CD4-positive, alpha-beta T cell treated with Interleukin-12 subunit alpha and Interleukin-12 subunit beta, for 1 hour (primary cell): ENCODE measurements at places on chromosomes 5 and 9.

DNA sequence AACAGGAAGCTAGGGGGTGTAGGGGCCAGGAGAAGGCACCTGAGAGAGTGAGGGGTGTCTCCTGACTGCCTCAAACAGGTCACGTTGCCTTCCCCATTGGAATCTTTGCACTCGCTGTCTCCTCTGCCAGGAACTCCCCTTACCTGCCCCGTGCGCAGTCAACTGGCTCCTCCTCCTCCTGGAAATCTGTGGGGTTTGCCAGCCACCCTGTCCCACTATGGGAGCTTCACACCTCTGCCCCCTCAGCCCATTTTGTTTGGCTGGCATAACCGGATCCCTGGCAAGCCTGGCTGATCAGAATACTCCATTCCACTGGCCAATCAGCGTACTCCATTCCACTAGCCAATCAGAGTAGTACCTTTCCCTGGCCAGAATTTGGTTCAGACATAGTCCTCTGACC lies 10.4 kb upstream of the SLC34A1 start:
- no peak for DNase-seq

- peak; percentile 19 for DNase-seq
These were observed 587 bp downstream of the MIER3 start for GRCh38 chr5:56951126-56951945.

DNA sequence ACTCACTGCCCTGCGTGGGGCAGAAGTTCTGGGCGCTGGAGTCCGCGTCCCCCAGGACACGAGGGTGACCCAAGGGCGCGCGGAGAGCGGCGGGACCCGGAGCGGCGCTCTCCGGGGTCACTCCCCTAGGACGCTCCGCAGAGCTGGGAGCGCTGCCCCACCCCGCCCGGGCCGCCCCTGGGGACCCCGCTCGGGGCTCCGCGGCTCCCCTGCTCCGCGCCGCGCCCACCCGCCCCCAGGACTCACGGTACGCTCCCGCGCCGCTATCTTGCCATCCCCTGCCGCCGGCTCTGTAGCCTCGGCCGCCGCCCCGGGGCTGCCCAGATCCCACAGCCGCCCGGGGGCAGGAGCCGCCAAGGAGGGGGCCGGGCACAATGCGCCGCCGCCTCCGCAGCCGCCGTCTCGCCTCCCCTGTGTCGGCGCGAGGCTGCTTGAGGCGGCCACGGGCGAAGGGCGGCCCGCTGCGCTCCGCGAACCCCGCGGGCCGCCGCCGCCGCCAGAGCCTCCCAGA lies 303 bp downstream of the LIFR start:
- DNase-seq: no peak

DNA sequence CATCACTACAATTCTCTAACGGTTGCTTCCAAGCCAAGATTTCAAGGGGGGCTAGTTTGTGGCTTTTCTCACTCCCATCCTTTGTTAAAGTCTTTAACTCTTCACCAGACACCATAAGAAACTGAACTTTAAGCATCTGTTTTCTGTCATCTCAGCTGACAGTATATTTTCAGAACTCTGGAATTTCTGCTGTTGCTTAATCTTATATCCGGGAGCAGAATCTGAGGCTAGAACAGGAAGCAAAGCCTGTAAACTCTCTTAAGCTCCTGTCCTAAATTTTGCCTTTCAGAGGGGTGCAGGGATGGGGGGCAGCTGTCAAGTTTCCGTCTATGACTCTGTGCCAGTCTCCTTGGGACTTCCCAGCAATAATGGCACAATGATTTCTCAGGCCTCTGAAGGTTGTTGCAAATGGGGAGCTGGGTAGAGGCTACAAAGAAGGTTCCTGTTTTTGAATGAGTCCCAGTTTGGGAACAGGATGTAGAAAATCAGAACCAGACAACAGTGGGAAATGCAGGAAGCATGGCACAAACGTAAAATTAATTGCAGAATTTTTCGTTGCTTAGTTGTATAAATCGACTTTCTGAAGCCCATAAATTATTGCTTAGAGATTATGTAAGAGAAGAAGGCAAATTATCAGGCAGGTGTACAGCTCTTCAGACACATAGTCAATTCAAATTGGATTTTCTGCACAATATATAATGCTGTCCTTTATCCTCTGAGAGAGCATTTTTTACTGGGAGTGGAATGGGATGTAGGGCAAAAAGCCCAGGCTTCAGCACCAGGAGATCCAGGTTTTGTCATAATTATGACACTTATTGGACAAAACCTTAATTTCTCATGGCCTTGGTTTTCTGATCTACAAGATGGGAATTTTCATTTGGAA lies 430.9 kb downstream of the DMAC1 start:
- no peak for DNase-seq

DNA sequence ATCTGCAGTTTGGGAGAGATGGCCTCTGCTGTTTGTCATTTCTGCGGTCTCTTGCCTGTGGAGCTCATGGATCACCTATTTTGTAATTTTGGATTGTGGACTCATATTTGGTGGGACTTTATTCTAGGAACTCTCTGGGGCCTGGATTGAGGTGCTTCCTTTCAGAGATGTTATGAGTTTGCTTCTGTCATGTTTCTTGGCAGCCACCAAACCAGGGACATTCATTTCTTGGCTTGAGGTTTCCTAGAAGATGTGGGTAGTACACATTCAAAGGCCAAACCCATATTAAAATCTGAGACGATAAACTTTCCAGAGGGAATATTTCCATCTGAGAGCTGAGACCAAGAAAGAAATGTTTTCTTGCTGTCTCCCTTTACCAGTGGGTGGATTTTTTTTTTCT lies 37.2 kb upstream of the GADD45G start:
- no peak for DNase-seq

DNA sequence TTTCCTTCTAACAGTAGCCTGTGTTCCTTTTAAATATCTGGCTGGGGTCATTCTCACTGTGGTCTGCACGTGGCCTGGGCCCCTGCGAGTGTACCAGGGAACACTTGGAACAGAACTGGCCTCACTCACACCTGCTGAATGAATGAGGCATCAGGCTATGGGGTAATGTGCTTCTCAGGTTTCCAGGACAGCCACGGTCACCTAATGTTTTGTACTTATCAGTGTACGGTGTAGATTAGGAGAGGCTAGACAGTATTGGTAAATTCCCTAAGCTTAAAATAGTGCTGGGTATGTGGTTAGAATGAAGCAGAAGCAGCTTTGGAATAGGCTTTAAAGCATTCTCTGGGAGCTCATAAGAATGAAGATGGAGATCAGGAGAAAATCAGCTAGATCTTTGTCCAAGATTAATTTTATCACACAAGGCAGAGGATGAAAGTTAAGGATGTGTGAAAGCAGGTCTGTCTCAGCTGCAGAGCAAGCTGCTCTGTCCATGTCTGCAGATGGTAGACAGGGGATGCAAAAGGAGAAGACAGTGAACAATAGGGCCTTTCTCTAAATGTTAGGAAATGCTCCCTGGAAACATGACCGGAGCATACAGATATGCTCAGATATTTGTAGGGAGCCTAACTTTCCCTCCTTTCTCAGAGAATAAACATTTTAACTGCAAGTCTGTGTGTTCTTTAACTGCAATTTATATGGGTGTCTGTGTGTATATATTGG lies 267.5 kb downstream of the NR3C1 start:
- DNase-seq: no peak

DNA sequence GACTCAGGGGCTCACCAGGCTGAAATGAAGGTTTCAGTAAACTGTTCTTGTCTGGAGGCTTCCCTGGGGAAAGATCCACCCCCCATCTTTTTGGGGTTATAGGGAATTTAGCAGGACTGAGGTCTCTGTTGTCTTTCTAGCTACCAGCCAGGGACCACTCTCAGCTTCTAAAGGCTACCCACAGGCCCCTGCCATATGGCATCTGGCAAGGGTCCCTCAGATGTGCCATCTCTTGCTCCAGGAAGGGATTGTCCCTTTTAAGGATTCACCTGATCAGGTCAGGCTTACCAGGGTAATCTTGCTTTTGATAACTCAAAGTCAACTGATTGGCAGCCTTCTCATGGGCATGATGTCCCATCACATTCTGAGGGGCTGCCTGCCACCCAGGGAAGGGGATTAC lies 65.0 kb downstream of the NSUN2 start:
- no peak for DNase-seq

DNA sequence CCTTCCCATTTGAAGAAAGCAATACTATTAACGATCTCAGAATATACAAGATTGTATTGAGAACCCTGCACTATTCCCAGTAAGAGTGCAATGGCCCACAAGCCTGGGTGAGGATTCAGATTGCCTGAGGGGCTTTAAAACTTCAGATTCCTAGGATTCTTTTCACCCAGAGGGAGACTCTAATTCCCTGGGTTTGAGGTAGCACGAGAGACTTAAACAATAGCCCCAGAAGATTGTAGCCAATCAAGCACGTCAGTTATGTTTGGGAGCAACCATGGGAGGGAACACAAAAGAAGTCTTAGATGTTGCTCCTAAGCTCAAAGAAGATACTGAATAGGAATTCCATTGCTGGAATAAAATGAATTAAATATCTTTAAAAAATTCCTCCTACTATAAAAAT lies 17.9 kb downstream of the MRPS27 start:
- no peak for DNase-seq

GRCh38 chr5:32794086-32794485 lies 83.0 kb downstream of the NPR3 start:
- no peak for DNase-seq

GRCh38 chr9:68418259-68418845 lies 61.9 kb downstream of the PGM5 start:
- no peak for DNase-seq

GRCh38 chr9:92247296-92247695 lies 46.2 kb downstream of the IARS1 start:
- no peak for DNase-seq

DNA sequence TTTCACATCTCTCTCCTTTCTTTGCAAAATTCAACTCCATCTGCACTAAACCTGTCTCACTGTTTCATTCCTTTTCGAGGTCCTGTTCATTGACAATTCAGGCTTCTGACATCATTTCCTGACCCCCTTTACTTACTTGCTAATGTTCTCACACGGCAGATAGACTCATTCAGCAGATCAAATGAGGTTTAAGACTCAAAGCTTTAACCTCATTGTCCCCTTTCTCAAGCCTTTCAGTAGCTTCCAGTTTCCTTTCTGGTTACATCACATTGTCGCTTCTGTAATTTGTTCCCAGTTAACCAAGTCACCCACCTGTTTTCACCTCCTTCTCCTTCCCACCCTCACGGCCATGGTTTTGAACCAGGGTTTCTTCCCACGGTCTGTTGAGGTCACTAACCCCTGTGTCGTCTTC lies 143.4 kb upstream of the OTULINL start:
- DNase-seq: no peak

DNA sequence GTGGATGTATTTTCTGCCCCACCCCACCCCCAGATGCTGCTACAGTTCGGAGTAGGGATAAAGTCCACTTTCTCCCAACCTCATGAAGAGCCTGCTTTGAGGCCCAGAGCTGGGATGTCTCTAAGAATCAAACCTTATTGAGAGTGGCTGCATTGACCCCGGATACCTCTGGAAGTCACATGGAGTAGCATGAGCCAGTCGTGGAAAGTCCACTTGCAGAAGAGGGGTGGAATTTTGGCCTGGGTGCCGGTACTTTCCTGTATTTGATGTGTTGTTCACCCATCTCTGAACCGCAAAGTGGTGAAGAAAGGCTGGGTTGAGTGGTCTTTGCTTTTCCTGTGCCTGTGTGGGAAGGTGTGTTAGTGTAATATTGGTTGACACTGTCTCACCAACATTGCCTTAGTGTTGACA lies 3.7 kb downstream of the OTULIN start:
- DNase-seq: peak; percentile 64

GRCh38 chr5:39775086-39775796 lies 350.5 kb upstream of the DAB2 start:
- no peak for DNase-seq

- no peak for DNase-seq
These were observed 37.4 kb downstream of the KCNIP1 start for GRCh38 chr5:170541146-170541769.

DNA sequence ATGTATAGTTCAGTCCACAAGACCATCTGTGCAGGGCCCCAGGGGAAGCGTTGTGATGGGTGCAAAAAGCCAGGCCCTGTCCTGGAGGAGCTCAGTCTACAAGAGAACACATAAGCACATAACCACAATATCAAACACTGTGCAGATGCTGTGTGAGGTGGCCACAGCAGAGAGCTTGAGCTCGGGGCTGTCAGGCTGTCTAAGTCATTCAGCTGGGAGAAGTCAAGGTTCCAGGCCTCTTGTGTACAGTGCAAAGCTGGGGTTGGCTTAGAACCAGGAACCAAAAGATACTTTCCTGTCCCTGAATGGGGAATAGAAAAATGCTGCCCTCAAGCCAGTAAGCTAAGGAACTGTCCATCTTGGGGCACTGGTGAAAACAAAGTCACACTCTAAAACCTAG lies 75.0 kb downstream of the PRDM6 start:
- DNase-seq: no peak

- DNase-seq: peak; percentile 29
These were observed 830 bp downstream of the PRRC1 start for GRCh38 chr5:127518319-127518621.

DNA sequence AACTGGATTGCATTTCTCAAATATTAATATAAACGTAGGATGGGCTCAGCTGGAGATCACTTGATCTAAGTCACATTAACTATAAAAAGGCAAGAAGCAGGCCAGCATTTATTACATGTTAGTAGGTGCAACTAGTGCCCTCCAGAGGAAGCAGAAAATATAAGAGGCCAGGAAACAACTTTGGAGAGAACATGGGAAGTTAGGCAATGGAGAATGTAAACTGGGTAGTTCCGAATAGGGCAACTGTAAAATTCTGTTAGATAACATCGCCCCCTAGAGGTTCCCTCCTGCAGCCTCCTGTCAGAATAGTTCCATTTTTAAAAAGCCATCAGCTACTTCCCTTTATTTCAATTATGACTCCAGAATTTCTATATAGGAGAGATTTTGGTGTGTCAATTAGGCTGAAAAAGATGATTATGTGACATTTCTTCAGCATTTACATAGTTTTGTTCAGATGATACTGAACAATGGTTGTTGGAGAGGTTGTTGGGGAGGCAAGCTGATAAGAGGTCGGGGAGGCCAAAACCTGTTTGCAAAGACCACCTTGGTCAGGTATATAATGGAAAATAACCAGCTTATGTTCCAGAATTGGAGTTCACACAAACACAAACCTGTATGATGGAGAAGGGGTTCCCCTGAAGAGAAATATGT lies 22.4 kb downstream of the CCL28 start:
- peak; percentile 70 for DNase-seq

DNA sequence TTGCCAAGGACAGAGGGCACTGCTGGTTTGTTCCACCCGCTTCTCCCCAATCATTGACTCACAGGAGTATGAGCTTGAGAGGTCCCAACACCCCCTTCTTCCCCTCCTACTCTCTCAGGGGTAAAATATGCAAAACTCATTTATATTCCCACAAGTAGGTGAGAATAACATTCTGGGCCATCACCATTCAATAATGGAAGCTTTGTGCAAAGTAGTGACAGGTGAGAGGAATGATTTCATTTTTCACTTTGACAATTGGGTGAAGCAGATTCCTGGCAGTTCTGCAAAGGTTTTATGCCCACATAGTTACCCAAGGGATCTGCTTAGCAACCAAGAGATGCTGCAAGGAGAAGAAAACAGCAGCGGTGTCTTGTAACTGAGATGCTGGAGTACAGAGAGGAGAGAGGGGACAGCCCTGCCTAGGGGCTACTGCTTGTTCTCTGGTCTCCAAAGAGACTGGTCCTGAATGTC lies 137.6 kb downstream of the CMYA5 start:
- no peak for DNase-seq
